SIG-M5 (cell line): ENCODE measurements at places on chromosomes 6 and 20.

GRCh38 chr6:20688710-20689500 is 154.6 kb downstream of the CDKAL1 start:
- DNase-seq, result no peak

- no peak for DNase-seq
Observed at GRCh38 chr20:532530-532929, 11.1 kb downstream of the CSNK2A1 start.

DNA sequence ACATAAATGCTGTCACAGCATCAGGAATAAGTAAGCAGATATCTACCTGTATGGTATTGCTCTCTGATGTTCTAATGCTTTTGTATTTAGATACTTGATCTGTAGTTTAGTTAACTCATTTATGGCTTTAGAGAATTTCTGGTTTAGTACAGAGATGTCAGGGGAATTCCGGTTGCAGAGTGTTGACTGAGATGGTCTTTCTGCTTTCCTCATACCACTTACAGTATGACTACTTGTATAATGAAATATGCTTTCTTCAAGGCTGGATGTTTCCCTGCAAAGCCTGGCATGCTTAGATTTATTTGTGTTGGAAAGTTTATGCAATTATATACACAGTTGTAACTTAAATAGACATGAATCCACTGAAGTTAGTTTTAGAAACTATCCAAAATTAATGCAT is 278.4 kb downstream of the CDH26 start:
- DNase-seq, result no peak

GRCh38 chr20:15965165-15965564 is 608.1 kb downstream of the KIF16B start:
- DNase-seq, result no peak

GRCh38 chr6:118316796-118317384 is 231.2 kb upstream of the PLN start:
- no peak for DNase-seq

DNA sequence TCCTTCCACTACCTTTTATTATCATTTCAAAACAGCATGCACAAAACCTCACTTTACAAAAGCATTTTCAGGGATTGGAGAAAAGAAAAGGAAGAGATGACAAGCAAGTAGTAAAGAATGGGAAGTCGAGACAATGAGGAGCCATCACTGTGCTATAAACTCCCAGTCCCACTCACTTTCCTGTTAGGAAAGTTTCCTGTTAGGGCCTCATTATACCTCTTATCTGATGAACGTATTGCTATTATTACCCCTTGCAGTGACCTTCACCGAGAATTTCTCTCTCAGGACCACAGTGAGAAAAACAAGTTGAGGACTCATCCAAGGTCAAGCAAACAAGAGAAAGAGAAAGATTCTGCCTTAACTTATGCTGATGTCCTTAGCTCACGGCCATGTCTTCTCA is 28.8 kb downstream of the LAMP5 start:
- no peak for DNase-seq

DNA sequence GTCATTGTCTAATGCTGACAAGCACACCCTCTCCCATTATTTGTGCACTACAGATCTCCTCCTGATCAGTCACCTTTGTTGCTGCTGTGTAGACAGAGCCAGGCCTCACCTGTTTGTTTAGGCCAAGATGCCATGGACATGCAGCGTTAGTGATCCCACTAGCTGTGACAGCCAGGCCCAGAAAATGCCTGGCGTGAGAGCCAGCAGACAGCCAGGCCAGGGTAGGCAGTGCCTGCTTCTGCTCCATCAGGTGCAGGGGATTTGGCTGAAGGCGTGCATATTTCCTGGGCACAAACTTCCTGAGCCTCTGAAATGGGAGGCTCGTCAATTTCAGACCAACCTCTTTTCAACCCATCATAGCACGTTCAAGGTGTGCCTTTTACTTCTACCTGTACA is 27.3 kb downstream of the MANBAL start:
- no peak for DNase-seq

- no peak for DNase-seq
Observed at GRCh38 chr6:33758815-33759216, 12.1 kb upstream of the IP6K3 start.

DNA sequence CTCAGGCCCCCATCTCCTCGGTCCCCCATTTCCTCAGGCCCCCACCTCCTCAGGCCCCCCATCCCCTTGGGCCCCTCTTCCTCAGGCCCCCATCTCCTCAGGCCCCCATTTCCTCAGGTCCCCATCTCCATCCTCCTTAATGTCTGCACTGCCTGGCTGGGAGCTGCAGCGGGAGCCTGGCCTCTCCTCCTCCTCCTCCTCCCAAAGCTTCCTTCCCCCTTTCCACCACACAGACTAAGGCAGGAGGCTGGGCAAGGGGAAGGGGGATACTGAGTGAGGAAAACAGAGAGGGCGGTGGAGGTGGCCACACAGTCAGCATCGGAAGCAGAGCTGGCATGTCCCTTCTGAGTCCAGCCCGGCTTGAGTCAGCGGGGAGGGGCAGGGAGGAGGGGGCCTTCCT is 122.6 kb upstream of the RPS6KA2 start:
- DNase-seq, result no peak

DNA sequence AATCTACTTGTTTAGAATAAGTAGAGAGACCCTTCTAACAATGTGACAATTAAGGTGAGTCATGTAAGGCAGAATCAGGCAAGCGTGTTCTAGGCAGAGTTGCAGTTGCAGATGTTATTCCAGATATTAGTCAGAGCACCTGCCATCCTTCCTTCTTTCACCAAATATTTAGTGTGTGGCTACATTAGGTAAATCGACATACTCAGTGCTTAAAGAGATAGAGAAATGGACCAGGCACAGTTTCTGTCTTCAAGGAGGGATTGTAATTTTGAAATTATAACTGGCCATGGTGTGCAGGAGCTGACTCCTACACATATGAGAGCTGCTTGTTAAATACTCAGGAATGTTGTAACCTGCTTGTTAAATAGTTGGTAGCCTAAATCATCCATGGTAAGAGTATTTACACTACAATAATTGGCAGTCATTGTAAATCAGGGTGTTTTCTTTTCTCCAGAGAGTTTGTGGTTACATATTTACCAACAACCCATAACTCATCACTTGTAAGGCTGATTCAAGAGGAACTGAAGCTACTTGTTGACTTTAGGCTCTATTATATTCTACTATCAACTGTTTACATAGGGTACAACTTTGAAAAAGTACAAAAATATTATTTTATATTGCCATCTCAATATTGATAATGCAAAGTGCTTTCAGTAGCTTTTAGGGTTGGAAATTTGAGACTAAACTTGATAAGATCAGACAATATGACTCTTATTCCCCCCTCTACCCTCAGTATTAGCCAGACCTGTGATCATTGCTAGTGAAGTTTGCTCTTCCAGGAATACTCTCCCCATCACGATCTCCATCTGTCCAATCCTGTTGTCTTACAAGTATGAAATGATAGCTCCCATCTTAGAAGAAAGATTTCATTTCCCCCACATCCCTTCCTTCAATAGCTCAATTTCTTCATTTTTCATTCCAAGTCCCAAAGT is 607.1 kb downstream of the COL12A1 start:
- DNase-seq, result no peak

GRCh38 chr6:30041821-30042220 is 19.2 kb upstream of the POLR1H start:
- DNase-seq, result no peak

DNA sequence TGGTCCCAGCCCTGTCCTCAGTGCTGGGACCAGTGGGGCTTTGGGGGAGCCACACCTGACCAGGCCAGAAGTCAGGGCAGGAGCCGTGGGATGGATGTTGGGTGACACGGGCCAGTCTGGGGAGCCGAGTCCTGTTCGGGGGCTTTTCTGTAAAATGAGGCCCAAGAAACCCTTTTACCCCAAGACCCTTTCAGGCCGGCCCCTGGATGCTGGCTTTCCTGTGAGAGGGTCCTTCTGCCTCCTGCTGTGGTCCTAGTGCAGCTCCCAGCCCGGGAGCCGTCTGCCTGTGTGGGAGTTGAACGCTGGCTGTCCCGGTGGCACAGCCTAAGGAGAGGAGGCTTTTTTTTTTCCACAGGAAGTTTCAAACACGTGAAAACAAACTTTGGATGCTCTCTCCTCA is 123.2 kb downstream of the TMEM242 start:
- no peak for DNase-seq

- no peak for DNase-seq
Observed at GRCh38 chr6:84346372-84346771, 118.9 kb upstream of the CEP162 start.

- no peak for DNase-seq
Observed at GRCh38 chr6:138115201-138115600, 8.0 kb upstream of the PERP start.

DNA sequence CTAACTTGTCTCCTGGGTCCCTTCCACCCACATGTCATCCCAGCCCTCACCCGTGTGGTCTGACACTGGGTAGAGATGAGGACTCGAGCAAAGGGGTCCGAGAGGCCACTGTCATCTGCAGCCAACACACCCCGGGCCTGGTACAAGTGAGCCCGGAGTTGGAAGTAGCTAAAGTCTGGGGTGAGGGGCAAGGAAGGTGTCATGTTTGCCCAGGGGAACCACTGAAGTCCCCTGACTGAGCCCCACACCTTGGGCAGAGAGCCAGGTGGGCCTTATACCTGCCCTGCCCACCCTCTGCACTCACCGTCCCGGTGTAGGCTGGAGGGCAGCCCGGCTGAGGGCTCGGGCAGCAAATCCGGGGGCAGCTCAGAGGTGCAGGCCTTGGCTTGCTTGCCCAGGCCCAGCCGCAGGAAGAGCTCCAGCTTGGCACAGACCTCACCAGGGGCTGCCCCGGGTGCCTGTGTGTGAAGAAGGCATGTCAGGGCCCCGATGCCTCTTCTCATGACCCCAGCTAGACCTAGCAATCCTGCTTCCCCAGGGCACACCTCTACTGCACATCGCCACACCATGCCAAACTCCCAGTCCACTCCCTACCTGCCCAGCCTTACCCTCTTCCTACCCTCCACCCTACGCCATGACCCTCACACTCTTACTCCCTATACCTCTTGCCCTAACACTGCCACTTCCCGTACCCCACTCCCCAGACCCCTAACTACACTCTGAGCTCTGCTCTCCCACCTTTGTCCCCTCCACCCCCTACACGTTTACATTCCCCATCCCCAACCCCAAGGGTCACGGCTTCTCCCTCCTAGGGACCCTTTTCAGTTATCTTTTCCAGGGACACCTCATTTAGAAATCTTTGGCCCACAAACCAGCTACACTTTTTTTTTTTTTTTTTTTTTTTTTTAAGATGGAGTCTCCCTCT is 31.7 kb upstream of the SPAG4 start:
- no peak for DNase-seq

DNA sequence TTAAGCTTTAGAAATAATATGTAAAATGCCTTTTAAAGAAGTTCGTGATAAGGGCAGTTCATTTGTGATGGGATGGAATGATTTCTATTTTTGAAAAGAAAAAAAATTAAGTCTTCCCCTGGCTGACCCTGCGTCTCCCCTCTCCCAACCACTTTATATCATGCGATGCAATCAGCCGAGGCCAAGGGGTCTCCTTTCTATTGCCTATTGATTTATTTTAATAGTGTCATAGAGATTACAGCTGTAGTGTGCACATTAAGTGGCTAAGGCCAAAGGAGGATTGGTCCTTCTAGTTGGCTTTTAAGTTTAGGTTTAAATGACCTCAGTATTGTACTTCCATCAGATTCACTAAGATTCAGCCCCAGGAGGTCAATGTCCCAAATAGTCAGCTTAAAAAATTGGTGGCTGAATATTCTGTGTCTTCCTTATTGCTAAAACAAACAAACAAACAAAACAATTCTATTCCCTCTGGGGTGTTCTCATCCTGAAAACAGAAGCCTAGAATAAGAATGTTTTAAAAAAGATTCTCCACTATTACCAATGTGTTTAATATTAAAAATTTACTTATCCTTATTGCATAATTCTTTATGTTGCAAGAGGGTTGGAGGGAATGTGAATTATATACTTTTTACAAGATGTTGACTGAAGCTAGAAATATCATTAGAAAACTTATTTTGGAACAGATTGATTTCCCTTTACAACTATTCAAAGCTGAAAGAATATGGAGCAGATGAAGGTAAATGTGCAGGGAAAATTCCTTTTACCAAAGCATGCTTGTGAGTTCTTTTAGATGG is 359.1 kb downstream of the SAMD5 start:
- no peak for DNase-seq

DNA sequence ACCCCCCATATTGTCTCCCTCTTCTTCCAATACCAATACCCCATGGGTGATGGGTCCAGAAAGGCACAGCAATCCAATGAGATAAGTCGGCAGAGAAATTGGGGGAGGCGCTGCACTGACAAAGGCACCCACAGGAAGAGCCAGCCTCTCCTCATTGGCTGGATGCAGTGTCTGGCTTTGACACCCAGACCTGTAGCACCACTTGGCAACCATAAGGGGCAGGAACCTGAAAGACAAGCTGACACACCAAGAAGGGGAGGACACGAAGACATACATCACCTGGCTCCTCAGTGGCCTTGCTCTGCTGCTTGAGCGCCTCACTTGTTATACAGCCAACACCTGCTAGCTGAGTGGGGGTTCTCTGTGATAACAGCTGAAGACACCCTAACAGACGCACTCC is 19.4 kb upstream of the SLC4A11 start:
- no peak for DNase-seq

GRCh38 chr6:84671183-84671582 is 93.2 kb downstream of the TBX18 start:
- DNase-seq, result no peak

DNA sequence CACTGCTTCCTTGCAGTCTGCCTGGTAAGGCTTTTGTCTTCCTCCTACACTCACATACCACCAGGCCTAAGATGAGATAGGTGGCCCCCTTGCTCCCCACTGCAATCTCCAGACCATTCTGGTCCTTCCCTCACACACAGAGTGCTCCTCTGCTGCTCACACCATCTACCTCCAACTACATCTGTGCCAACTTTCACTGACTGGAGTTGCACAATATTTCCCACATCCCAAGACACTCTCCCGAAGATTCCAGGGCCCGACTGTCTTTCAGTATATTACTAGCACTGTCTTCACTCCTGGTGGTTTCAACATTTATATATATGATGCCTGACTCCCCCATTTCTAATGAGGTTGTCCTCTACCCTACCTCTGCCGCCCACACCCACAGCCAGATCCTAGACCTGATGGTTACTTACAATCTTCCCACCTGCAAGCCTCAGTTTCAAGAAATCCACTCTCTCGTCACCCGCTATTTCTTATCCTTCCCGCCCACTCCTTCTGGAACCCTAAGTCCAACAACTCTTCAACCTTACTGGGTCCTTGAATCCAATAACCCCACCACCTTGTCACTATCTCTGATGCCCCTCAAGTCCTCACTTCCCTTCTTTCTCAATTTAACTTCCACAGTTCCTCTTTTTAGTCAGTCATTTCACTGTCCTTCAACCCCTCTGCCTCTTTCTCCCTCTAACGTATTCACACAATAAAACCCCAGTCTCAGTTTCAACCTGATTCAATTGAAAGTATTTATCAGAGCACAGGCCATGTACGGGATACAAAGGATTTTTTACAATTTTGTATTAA is 21.6 kb downstream of the RALGAPA2 start:
- DNase-seq, result peak; percentile 77

GRCh38 chr6:140017470-140017869 is 643.0 kb upstream of the CITED2 start:
- DNase-seq, result no peak

- DNase-seq, result no peak
Observed at GRCh38 chr6:163021054-163021453, 293.3 kb downstream of the PACRG start.

GRCh38 chr6:132967871-132968270 is 153.5 kb downstream of the RPS12 start:
- DNase-seq, result no peak
